MCF 10A (cell line): ENCODE measurements at places on chromosomes 5 and 9.

DNA sequence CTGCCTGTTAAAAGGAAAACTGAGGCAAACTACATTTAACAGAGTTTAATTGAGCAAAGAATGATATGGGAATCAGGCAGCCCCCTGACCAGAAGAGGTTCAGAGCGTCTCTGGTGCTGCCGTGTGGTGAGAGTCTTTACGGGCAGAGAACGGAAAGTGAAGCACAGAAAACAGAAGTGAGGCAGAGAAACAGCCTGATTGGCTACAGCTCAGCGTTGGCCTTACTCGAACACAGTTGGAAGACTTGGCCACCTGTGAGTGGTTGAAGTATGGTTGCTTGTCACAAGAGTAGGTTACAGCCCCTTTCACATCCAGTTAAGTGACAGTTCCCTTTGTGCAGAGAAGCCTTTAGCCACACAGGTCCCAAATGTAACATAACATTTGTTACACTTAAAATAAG lies 16.9 kb upstream of the FBP1 start:
- DNase-seq: no peak

- no peak for DNase-seq
Observed at GRCh38 chr9:78032730-78033457, 1.3 kb upstream of the GNAQ start.

DNA sequence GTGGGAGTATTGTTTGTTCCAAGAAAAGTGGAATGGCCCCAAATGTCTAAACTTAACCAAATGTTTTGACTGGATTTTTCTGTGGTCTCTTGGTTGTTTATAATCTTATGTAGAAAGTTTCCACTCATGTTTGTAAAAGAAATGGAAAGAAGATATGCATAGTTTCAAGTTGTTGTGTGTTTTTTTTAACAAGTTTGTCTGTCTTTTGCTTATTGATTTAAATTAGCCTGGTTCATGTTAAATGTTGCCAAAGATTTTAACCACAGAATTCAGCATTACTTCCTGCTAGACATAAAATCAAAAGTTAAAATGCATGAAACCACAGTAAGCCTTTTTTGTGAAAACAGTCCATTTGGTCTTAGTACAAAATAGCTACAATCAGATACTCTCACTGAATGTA lies 14.0 kb downstream of the PPWD1 start:
- no peak for DNase-seq

DNA sequence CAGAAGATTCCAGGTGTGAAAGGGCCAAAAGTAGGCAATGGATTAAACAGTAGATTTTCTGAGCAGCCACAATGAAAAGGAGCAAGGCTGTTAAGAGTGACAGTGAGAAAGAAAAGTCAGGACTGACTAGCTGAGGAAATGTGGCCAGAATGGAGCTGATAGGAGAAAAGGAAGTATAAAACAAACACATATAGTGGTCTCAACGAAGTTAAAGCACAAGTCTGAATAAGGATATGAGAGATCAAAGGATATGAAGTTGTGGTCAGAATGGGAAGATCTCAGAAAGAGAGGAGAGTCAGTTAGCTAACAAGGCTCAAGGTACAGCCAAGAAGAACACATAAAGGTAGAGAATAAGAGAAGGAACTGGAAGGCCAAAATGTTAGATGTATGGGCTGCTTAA lies 39.9 kb downstream of the FNIP1 start:
- no peak for DNase-seq

DNA sequence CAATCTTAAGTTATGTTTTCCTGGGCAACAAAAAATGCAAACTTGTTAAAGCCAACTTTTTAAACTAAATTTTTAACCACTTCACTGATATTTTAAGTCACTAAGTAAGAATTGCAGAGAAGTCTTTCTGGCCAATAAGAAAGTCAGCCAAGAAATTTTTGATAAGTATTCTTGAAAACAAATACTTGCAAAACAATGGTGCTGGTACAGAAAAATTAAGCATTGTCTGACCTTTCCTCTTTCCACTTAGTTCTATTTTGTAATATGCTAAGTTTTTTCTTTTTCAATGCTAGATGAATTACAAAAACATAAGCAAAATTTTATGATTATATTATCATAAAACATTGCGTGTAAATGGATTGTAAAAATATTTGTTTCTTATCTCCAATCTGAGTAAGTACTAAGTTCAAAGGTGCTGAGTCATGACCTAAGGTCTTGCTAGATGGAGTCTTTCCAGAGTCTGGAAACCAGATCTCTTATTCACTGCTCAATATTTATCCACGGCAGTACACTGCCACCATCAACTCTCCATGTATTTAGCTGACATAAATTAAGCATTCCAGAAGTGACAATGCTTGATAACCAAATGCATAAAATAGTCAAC lies 139.7 kb downstream of the MEF2C start:
- no peak for DNase-seq

- DNase-seq: peak; percentile 17
Observed at GRCh38 chr5:175195698-175196656, 248.0 kb downstream of the DRD1 start.

DNA sequence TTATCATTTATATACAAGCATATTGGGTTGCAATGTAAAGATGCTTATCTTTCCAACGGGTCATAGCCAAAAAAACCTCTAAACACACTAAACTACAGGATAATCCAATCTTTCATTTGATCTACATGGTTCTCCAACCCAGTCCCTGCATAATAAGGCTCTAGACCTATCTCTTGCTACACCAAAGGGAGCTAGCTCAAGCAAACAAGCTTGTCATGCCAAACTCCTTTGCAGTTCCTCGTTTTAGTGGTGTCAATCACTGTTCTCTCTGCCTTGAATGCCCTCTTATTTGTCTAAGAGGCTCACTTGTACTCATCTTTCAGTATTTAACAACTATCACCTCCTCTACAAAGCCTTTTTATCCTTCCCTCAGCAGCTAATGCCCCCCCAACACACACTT lies 5.6 kb downstream of the HOMER1 start:
- no peak for DNase-seq

DNA sequence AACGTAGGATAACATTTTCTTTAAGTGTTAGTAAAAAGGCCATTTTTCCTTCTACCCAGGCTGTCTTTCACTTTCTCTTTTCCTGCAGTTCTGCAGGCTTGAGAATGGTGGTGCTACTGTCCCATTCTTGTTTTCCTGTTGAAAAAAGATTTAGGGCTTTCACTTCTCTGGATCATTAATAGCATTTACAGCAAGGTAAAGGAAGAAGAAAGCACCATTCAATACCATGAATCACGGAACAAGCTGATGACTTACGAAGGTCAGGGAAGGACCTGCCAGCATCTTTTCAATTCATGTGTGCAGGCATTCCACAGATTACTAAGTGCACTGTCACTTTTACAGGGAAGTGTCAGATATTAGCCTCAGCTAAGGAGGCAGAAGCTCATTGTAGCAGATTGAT lies 292.8 kb downstream of the YTHDC2 start:
- peak; percentile 25 for DNase-seq

- DNase-seq: no peak
Observed at GRCh38 chr5:180053061-180053602, 18.4 kb downstream of the RNF130 start.

DNA sequence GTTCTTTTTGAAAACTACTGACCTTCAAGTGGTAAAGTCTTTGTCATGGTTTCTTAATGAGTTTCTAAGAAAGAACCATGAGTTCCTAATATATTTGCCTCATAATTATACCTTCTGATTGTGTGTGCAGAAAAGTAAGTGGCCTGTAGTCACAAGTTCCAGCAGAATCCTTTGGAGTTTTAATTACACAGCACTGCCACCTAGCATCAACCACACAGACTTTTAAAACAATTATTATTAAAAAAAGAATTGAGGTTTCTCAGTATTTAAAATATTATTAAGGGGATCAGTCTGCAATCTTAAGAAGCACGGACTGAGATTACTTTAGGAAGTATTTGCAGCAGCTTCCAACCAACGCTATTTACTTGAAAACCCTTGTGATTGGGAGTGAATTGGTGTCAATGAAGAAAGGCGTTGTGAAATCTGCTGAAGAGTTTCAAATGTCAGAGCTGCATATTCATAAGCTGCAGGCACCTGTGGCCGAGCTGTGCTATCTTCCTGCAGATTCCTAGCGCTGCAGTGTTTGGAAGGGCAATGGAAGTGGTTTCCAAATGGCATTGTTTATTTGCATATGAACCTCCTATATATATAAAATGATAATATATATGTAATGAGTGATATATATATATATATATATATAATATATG lies 1074.2 kb upstream of the WWC1 start:
- DNase-seq: peak; percentile 27

GRCh38 chr5:176538230-176538988 lies 1.2 kb upstream of the RNF44 start:
- DNase-seq: no peak

GRCh38 chr5:154197801-154198491 lies 7.4 kb downstream of the GALNT10 start:
- peak; percentile 89 for DNase-seq

GRCh38 chr9:74742792-74743730 lies 144.7 kb downstream of the TRPM6 start:
- DNase-seq: peak; percentile 41

- DNase-seq: no peak
Observed at GRCh38 chr5:129459450-129459776, 685 bp upstream of the ADAMTS19 start.

- peak; percentile 23 for DNase-seq
Observed at GRCh38 chr5:64040490-64040889, 78.2 kb upstream of the HTR1A start.

DNA sequence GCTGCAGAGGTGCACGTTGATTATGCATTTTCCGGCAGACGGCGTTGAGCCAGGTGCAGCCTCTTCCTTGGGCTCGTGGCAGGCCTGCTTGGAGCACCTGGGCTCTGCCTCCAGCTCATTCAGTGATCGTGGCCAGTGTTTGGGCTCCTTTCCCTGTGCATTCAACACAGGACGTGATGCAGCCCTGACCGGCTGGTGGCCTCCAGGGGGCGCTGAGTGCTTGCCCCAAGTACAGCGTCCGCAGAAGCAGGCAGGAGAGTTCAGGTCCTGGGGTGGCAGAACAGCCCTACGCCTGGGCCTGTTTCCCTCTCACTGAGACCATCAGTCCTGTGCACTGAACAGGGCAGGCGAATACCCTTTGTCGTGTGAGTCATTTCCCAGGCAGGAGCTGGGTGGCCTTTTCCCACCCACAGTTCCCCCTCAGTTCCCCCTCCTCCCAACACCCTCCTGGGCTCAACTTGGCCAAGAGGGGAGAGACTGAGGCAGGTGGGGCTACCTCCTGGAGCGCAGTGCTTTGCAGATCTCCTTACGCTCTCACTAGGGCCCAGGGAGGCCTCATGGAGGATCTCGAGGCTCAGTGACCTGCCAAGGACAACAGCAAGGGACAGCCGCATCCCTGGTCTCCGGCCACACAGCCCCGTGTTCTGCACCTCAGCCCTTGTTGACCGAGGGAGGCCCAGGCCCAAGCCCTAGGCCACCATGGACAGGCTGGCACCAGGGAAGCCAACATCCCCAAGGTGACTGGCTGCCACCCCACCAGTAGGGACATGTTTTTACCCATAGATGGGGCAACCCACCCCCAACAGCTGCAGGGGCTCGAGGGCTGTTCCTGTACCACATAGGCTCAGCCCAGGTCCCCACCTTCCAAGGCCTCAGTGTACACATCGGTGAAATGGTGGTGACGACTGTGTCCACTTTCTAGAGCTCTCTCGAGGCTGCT lies 52.9 kb downstream of the LRSAM1 start:
- DNase-seq: peak; percentile 73

GRCh38 chr5:69050214-69050613 lies 43.6 kb upstream of the SLC30A5 start:
- DNase-seq: no peak

GRCh38 chr9:36025746-36026145 lies 11.0 kb upstream of the RECK start:
- DNase-seq: no peak

DNA sequence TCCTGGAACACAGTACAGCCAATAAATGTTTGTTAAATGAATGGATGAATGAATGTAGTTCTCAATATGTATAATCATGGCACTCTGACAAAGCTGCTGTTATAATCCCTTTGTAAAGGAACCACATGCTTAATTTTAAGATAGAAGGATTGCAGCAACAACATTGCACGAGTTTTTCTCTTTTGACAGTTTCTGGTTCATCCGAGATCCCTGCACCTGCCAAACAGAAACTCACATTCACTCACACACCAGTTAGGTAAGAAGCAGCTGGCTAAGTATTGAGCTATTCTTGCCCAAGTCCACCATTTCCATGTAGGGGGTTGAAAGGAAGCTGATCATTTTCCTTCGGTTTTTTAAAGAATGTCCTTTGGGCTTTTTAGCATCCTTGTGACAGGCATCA lies 133.7 kb upstream of the MAP1B start:
- DNase-seq: no peak

DNA sequence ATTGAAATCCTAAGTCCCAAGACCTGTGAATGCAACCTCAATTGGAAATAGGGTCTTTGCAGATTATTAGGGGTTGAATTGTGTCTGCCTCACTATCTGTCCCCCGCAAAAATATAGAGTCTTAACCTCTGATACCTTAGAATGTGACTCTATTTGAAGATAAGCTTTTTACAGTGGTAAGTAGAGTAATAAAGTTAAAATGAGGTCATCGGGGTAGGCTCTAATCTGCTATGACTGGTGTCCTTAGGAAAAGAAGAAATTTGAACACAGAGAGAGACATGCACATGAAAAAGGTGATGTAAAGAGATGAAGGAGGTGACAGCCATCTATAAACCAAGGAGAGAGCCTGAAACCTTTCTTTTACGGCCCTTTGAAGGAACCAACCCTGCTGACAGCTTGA lies 287.1 kb upstream of the ADRA1B start:
- DNase-seq: no peak

GRCh38 chr5:98934546-98934945 lies 5.7 kb upstream of the CHD1 start:
- peak; percentile 49 for DNase-seq

DNA sequence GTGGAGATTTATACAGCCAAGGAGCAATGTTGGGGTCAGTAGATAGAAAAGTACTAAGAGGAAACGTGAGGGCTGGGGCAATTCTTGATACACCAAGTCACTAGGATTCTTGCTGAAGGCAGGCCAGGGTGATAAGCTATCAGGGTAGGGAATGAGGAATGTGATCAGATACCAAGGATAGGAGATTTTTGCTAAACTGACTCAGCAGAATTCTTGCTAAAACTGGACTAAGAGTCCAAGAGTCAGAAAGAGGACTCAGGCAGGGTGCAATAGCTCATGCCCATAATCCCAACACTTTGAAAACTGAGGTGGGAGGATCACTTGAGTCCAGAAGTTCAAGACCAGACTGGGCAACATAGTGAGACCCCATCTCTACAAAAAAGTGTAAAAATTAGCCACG lies 71.7 kb downstream of the ENTREP1 start:
- no peak for DNase-seq

DNA sequence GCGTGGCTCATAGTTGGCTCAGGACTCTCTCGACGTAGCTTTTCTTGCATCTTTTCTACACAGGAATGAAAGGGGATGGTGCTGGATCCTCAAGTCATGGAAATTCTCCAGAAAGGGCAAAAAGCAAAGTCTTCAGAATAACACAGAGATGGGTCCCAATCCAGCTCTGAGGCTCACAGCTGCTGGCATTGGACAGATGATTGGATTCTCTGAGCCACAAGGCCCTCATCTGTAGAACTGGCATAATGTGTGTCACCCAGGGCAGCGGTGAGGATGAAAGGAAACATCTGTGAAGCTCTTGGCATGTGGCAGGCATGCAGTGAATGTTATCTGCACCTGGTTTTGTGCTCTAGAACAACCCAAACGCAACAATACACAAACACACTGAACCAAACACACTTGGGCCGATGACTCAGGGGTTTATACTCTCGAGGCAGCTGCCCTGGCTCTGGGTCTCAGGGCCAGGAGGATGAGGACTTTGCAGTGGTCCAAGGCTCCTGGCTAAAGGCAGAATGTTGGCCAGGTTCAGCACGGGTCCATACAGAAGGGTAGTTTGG lies 64.0 kb upstream of the UBTD2 start:
- DNase-seq: no peak

GRCh38 chr9:83483223-83483622 lies 55.0 kb downstream of the FRMD3 start:
- no peak for DNase-seq
